ENCODE measurements at places on chromosomes 2 and 18.

- no peak for DNase-seq
These were observed 29.8 kb downstream of the EPC2 start for GRCh38 chr2:148674063-148675020.

DNA sequence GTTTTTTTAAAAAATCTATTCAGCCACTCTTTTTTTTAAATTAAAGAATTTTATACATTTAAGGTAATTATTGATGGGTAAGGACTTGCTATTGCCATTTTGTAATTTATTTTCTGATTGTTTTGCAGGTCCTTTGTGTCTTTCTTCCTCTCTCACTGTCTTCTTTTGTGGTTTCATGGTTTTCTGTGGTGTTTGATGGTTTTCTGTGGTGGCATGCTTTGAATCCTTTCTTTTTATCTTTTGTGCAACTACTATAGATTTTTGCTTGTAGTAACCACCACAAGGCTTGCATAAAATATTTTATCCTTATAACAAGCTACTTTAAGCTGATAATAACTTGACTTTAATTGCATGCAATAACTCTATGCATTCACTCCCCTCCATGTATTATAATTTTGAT is 31.5 kb upstream of the SLC4A10 start:
- DNase-seq: no peak

DNA sequence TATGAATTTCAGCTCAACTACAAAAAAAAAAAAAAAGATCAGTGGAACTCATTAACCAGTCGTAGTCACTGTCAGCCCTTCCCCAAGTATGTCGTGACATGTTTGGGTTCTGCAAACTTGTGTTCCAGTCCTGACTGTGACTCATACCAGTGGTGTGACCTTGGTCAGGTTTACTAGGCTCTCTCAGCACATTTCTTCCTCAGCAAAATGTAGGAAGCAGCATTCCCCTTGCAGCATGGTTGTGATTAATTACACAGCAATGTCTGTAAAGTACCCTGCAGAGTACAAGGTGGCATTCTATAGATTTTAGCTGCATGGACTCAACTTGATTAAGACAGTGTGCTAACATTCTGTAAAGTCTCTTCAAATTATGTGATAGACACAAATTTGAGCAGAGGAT is 156.9 kb downstream of the LAMA1 start:
- DNase-seq: no peak

DNA sequence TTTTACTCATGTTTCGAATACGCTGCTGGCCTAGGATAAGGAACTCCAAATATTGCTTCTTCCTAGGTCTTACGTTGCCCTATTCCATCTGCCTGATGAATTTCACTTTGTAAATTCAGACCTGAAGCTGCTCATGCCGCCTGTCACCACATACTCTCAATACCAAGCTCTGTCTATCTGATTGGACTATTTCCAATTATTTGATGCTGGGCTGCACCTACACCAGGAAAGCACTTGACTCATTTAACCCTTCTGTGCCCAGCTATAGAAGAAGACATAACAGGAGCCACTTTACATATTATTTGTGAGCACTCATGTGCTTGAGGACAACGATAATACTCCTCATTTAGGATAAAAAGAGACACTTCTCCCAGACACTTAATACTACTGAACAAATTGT is 1293.9 kb upstream of the LRRTM1 start:
- DNase-seq: no peak

GRCh38 chr2:240284503-240285259 is 144.2 kb upstream of the OTOS start:
- DNase-seq: no peak

- DNase-seq: no peak
These were observed 61.8 kb upstream of the CDC42EP3 start for GRCh38 chr2:37733251-37733650.

DNA sequence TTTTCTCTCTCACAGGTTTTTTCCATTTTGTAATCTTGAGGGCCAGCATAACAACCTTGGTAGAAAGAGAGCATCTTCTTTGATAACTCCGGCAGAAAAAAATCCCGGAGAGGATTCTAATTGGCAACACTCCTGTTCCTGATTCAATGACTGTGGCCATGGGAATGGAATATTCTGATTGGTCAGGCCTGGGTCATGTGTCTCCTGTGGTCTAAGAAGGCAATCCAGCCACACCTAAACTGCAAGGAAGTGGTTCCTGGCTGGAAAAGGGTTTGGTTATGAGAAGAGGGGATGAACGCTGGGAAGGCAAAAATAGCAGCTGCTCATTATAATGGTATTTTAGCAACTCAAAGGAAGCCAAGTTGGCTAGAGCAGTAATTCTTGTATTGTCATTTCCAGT is 24.8 kb upstream of the ZNF638 start:
- DNase-seq: no peak

DNA sequence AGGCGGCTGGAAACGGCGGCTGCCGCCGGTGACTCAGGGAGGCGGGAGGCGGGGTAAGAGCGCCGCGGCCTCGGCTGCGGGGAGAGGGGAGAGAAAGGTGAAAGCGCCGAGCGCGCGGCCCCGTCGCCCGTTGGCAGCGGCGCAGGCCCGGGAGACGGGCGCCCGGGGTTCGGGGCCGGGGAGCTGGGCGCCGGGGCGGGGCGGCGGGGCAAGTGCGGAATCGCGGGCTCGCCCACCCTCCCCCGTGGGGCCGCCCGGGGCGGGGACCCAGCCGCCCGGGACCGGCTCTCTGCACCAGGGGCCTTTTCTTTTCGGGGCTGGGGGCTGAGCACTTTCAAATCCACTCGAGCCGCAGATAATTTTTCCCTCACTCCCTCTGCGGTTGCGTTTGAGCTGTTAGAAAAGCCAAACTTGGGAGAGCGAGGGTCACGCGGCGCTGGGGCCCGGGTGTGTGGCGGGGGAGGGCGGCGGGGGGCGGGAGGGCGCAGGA is 266 bp downstream of the KDM3A start:
- no peak for DNase-seq
